ENCODE measurements at places on chromosomes 1 and 21.

DNA sequence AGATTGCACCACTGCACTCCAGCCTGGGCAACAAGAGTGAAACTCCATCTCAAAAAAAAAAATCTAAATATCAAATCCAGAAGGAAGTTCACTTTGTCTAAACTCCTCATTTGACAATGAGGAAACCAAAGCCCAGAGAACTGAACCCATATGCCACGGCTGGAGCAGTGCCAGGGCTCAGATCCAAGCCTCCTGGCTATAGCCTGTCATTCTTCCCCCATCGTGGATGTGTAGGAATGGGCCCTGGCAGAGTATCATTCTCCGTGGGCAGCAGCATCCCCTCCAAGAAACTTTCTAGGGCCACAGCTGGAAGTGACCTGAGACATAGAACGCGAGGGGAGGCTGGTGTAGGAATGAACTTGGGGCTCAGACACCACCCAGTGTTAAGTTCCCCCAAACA lies 47.2 kb downstream of the CAPN9 start:
- DNase-seq, result no peak

- no peak for DNase-seq
These were observed 3.8 kb downstream of the UTP25 start for GRCh38 chr1:209831615-209832014.

- no peak for DNase-seq
These were observed 64.1 kb downstream of the ATP2B4 start for GRCh38 chr1:203690730-203691129.

DNA sequence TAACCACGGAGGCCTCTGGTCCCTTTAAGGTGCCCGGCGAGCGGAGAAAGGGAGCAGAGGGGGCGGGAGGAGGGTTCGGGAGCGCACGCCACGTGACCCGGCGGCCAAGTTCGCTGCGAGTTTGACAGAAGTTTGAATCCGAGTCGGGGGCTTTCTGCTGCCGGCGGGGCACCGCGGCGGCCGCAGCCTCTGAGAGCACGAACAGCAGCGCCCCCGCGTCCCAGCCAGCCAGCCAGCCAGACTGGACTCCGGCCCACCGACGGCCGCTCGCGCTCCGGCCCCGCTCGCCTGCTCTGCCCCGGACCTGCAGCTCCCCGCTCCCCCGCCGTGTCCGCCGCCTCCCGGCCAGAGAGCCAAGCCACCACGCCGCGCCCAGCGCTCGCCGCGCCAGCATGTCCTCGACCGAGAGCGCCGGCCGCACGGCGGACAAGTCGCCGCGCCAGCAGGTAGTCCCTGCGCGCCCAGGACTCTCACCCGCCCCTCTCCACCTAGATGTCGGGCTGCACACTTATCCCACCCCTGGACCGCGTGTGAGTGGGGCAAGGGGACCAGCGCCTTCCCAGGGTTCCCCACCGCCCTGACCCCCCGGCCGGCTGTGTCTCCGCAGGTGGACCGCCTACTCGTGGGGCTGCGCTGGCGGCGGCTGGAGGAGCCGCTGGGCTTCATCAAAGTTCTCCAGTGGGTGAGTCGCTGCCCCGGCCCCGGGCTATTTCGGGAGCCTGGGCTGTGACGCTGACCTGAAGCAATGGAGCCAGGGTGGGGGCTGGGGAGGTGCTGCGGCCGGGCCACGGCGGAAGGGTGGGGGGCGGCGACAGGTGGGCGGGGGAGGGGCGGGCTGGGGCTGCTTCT lies at the start of gene SYPL2:
Gene SYPL2, plus strand, starts transcription at position 95 of the 849 bp plus-strand sequence. Its CDS starts 298 bp downstream, at position 393.
- DNase-seq, result no peak

DNA sequence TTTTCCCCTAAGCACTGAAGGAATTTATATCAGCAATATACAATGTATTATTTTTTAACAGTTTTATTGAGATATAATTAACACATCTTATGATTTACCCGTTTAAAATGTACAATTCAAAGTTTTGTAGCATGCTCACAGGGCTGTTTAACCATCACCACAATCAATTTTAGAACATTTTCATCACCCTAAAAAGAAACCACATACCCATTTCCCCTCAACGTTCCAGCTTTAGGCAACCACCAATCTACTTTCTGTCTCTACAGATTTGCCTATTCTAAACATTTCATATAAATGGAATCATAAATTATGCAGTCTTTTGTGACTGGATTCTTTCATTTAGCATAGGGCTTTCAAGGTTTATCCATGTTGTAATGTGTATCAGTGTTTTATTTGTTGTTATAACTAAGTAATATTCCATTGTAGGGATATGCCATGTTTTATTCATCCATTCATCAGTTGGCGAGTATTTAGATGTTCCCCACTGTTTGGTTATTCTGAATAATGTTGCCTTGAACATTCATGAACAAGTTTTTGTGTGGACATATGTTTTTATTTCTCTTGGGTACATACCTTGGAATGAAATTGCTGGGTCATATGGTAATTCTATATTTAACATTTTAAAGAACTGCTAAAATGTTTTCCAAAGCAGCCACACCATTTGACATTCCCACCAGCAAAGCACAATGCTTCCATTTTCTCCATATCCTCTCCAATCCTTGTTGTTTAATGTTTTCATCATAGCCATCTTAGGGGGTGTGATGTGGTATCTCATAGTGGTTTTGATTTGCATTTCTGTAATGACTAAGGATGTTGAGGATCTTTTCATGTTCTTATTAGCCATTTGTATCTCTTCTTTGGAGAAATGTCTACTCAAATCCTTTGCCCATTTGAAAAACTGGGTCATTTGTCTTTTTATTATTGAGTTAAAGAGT lies 188.5 kb downstream of the TM2D1 start:
- DNase-seq, result no peak

DNA sequence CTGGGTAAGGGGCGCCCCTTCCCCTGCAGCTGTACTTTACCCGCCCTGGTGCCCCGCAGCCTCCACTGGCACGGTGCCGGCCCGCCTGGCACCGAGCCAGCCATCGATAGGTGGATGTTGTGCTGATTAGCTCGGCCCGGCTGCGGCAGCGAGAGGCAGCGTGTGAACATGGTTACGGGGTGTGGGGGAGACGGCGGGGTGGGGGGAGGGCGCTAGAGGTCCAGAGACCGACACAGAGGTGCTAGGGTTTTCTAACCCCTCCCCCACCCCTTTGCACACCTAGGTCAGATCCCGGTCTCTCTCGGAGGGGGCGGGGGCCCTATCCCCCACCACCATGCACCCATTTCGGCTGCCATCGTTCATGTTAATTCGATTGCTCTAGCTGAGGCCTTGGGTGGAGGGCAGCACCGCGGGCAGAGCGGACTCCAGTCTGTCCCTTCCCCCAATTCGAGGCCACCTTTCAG lies 6.7 kb downstream of the EFNA4 start:
- DNase-seq, result peak; percentile 72

DNA sequence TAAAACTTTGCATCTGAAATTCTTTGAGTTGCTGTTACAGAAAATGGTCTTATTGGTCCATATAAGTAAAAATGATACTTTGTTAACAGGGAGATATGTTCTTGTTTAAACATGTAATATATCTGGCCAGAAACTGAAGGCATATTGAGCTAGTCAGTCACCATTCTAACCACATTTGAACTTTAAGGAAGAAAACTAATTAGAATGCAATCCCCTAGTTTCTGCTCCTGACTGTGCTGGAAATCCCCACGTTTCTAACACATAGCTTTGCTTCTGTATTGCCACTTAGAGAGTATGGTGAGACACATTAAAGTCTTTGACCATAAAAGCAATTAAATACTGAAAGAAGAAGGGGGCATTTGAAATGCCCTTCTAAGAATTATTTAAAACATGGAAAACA lies 32.1 kb upstream of the HIVEP3 start:
- DNase-seq, result no peak

GRCh38 chr1:151891512-151891911 lies 17.8 kb downstream of the THEM4 start:
- no peak for DNase-seq

GRCh38 chr1:21346365-21347071 lies 56.3 kb upstream of the ECE1 start:
- DNase-seq, result no peak

- DNase-seq, result no peak
These were observed 26.1 kb upstream of the DISC1 start for GRCh38 chr1:231600458-231600976.

DNA sequence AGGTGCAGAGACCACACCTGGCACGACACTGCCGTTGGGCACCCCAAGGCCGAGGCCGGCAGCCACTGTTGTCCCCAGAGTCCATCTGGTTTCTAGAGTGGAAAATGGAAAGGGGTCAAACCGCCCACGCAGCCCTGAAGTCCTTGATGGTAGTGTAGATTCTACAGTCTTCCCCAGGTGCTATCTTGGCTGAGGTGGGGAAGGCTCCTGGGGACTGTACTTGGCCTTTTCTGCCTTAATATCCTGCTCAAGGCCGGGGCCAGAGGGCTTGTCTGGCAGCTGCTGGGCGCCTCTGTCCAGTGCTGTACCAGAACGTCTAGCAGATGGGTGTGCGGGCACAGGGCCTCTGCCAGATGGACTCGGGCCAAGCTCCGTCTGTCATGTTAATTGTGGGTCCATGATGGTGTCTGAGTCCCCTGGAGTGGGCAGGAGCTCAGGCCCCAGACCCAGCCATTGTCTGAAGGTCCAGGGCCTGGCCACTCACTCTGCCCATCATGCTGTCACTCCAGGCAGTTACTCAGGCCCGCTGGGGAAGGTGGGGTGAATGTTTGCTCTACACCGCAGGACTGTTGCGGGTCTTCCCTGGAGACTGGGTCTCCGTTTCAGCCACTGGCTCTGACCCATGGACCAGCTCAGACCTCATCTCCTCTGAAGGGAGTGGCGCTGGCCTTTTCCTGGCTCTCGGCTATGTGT lies 161.9 kb upstream of the COL6A1 start:
- DNase-seq, result no peak

DNA sequence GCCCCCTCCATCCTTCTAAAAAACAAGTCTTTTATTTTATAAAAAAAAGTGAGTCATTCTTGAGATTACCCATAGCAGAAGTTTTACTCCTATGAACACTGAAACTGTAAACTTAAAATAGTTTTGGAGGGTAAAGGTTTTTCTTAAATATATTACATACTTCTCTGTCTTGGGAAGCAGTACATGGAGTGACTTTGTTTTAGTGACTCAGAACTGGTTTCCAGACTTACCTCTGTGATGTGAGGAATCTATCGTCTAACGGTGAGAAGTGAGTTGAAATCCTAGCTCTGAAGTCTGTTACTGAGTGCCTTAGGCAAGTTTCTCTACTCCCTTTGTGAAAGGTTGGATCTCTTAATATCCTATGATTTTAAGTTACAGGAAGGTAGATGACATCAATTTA lies 176.3 kb upstream of the POU3F1 start:
- no peak for DNase-seq

GRCh38 chr1:227886993-227887696 lies 60.6 kb downstream of the WNT9A start:
- no peak for DNase-seq

- DNase-seq, result no peak
These were observed 547.4 kb downstream of the PTPRU start for GRCh38 chr1:29783508-29784275.

GRCh38 chr1:110728388-110729001 lies 53.8 kb upstream of the KCNA3 start:
- no peak for DNase-seq

DNA sequence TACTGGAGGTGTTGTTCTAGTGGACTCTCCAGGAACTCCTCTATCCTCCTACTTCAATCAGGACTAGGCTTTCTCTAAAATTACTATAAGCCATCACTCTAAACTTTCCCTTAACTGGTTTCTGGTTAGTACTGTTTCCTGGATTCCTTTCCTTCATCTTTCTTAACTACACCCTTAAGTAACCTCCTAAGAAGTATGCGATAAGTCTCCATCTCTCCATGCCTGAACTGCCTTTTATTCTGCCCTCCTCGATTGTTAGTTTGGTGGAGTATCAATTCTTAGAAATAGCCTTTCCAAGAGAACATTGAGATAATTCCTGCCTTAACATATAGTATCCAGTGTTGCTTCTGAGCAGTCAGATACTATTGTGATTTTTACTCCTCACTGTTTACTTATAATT lies 162.9 kb upstream of the PDE4B start:
- no peak for DNase-seq

GRCh38 chr1:226082587-226082917 lies 20.0 kb downstream of the H3-3A start:
- DNase-seq, result no peak

DNA sequence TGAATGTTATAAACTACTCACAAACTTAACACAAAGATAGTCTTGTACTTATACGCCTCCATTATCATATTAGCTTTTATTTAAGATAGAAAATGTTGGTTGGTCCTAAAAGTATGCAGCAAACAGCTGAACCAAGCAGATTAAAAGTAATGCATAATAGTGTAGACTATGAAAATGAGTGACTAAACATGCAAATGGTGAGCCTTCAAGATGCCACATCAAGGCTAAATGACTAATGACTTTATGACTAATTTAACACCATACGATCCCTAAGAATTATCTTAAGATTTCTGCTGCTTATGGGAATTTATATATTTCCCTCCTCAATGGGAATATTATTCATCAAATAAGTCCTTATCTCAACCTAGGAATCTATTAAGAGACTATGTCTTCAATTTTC lies 4.6 kb downstream of the GPATCH2 start:
- DNase-seq, result no peak

DNA sequence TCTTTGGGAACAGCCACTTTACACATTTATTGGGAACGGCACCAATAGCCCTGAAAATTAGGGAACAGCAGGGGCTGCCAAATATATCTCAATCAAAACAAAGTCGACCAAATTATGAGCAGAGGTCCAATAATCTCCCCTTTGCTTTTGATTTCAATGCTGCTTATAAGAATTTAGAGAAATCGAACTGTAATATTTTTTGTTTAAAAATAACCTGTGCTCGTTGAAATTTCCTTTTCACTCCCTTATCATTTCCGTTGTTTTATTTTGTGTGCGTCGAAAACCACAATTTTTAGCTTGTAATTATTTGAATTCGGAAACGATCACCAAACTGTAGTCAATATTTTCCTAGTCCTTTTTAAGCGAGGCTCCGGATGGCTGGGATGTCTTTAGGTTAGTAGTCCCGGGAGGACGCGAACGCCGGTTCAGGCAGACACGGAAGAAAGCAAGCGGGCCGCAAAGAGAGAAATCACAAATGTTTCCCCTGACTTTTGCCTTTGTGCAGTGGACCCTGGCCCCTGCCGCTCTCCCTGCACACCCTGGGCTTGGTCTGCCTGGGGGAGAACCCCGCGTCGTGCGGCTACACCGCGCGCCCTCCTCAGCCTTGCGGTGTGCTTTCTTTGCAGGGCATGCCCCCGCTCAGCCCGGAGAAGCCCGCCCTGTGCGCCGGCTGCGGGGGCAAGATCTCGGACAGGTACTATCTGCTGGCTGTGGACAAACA lies 2.3 kb downstream of the LHX9 start:
- DNase-seq, result no peak

- DNase-seq, result no peak
These were observed 69.2 kb downstream of the PAPPA2 start for GRCh38 chr1:176531921-176532897.

GRCh38 chr1:203278082-203278884 lies 27.0 kb upstream of the BTG2 start:
- DNase-seq, result peak; percentile 41

GRCh38 chr1:2403273-2403672 lies 9.1 kb downstream of the PEX10 start:
- no peak for DNase-seq

- no peak for DNase-seq
These were observed 35.6 kb downstream of the TMEM63A start for GRCh38 chr1:225846331-225847310.

Data from NCI-H1092 (cell line).